ENCODE measurements at places on chromosomes 6 and 20. TPM values are rescaled to one million over a fixed set of nuclear protein-coding genes. Genes with fewer than 3 reads are reported as not detected.

DNA sequence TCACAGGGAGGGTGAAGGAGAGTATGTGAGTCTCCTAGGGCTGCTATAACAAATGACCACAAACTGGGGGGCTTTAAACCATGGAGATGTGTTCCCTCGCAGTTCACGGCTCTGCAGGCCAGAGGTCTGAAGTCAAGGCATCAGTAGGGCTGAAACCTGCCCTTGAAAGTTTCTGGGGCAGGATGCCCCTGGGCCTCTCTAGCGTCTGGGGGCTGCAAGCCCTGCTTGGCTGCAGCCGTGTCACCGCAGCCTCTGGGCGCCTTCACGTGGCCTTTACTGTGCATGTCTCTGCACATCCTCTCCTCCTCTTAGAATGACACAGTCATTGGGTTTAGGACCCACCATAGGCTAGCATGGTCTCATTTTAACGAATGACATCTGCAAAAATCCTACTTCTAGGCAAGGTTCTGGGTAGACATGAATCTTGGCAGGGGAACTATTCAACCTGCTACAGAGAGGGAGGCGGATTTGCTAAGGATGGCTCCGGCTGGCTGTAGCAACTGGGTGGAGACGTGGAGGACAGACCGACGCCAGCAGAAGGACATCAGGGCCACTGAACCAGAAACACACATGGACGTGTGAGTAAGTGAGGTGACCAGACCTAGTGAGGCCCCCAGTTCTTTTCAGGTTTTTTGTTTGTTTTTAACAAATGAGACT lies 58.6 kb downstream of the PHACTR3 start:
- no peak for DNase-seq

GRCh38 chr6:129279343-129280292 lies 396.7 kb downstream of the LAMA2 start:
- no peak for DNase-seq

The EMILIN3 gene
- 0.28 TPM for total RNA-seq

GRCh38 chr6:88238065-88238464 lies 71.9 kb upstream of the CNR1 start:
- DNase-seq, result peak; percentile 57

- no peak for DNase-seq
Observed at GRCh38 chr6:98047871-98048270, 764.9 kb upstream of the MMS22L start.

DNA sequence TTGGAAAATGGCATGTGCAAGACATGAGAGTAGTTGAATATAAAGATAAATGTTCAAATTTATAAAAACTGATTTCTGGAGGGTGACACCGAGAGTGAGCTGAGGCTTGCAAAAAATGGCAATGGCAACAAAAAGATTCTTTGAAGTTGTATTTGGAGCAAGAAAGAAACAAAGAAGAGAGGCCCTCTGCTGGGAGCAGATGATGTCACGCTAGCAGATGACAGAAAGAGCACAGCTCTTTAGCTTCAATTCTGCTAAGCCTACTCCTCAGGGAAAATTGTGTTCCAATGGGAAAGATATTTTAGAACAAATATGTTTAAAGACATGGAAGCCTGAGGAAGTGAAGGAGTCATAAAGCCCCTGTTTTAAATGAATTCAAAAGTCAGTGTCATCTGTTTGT lies 125.3 kb upstream of the NOX3 start:
- no peak for DNase-seq

DNA sequence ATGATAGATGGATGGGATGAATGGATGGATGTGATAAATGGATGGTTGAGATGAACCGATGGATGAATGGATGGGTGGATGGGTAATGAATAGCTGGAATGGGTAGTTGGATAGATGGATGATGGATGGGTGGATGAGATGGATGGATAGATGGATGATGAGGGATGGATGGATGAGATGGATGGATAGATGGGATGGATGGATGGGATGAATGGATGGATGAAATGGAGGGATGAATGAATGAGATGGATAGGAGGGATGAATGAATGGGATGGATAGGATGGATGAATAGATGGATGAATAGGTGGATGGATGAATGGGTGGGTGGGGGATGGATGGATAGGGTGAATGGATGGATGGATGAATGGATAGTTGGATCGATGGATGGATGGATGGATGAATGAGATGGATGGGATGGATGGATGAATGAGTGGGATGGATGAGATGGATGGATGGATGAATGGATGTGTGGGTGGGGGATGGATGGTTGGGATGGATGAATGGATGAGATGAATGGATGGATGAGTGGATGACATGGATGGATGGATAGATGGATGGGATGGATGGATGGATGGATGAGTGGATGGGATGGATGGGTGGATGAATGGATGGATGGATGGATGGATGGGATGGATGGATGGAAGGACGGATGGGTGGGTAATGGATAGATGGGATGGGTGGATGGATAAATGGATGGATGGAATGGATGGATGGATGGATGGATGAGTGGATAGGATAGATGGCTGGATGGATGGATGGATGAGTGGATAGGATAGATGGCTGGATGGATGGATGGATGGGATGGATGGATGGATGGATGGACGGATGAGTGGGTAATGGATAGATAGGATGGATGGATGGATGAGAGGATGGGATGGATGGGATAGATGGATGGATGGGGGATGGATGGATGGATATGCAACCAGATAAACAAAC lies 51.4 kb upstream of the PTGIS start:
- no peak for DNase-seq

The ECT2L gene
- total RNA-seq, result not detected

DNA sequence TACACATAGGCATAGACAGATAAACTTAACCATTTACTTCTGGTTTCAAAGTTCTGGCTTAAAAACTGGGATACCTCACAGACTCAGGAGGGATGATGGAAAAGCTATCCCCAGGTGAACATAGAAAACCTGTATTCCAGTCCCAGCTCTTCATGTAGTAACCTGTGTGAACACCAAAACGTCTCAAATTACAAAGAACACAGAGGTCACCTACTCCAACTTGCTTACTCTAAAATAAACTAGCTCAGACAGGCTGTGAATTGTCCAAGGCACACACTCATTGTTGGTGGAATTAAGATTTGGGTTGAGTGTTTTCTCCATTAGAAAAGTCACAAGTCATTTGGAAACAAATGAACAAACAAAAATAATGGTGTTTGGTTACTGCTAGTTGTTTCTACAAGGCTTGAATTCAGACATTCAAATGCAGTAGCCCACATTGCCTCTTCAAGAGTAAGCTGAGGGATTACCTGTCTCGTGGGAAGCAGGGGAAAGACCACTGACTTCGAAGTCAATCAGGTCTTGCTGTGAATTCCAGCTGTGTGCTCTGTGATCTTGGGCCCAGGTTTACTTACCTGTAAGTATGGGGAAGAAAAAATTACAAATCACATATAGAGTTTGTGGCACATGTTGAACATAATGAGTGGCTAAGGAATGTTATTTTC lies 48.2 kb upstream of the LRRC1 start:
- no peak for DNase-seq

DNA sequence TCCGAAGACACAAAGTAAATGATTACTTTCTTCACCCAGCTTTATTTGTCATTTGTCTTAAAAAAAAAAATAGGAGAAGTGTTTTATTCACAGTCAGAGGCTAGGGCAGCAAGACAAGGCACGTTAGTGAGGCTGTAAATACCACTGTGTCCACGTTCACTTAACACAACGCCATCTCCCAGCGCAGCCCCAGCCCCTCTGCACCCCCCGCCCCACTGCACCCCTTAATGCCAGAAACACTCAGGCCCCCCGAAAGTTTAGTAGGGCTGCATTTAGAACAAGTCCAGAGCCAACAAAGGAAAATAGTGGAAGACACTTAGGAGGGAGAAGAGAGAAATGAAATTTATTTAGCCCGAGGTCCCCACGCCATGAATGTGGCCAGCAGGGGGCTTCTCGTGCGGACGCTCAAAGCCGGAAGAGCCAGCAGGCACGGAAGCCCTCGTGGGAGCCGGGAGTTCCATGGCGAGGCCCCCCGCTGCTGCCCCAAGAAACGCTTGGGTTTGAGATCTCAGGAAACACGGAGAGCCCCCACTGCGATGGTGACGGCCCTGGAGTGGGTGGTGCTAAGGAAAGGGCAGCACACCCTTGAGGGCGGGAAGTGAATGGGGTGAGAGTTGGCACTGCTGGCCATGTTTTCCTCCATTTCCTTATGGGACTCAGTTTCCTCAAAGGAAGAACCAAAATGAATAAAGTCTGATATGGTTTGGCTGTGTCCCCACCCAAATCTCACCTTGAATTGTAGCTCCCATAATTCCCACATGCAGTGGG lies 50.2 kb downstream of the IYD start:
- peak; percentile 73 for DNase-seq

GRCh38 chr20:21994203-21994602 lies 288.7 kb downstream of the PAX1 start:
- DNase-seq, result no peak

- DNase-seq, result no peak
Observed at GRCh38 chr20:22562620-22563019, 21.8 kb downstream of the FOXA2 start.

The HNF4A gene
- not detected for total RNA-seq

DNA sequence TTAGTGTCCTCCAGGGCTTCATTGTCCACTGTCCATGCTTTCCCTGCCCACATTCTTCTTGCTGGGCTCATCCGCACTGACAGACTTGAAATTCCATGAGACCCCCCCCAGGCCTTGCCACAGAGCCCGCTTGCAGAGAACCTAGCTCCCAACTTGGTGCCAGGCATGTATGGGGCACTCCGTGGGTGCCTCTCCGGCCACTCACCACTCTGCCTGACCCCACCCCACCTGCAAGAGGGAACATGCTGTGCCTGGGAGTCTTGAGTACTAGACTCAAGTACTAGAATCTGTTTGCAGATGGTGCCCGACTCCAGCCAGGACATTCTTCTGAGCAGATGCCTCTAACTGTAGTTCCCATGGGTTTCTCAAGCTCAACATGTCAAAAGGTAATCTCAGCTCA lies 47.9 kb downstream of the TRERF1 start:
- no peak for DNase-seq

GRCh38 chr6:127539272-127539671 lies 20.1 kb upstream of the MTCL3 start:
- no peak for DNase-seq

DNA sequence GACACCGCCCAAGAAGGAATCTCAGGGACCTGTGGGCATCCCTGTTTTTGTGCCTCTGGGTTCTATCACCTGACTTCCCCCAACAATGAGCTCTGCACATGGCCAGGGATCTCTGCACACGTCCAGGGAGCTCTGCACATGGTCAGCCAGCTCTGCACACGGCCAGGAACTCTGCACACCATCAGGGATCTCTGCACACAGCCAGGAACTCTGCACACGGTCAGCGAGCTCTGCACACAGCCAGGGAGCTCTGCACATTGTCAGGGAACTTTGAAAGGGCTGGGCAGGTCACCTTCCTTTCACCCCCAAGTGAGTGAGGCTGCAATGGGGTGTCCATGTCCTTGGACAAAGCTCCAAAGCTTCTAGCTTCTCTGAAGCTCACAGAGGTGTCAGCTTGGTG lies 5.2 kb upstream of the SLCO4A1 start:
- DNase-seq, result no peak

The BFSP1 gene
- total RNA-seq, result 3.5 TPM

- DNase-seq, result no peak
Observed at GRCh38 chr6:137159912-137160311, 13.5 kb downstream of the IL22RA2 start.

DNA sequence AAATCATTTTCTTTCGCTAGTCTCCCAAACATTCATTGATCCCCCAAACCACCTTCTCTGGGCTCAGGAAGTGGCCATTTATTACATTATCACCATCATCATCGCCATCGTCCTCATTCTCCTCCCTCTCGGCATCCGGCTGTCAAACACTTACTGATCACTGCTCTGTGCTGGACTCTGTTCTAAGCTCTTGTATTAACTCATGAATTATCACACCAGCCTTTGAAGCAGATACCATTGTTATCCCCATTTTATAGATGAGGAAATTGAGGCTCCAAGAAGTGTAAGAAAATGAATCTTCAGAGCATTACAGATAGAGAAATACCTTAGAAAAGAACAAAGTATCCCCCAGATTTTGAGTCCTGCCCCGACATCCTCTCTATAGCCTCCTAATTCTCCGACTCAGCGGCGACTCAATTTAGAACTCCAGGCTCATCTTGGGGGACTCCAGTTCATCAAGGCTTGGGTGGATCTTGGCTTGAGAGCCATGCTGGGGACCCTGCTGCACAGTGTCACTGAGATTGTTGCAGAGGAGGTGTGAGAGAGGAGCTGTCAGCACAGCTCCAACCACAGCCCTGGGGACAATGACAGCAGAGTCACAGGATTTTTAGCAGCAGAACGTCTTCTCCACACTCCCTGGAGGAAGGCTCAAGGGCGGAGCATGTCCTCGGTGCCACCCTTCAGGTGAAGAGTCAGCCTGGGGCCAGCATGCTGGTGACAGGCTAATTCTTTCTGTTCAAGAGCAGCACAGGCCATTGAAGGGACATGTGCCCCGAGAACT lies 6.6 kb upstream of the EEF1E1 start:
- no peak for DNase-seq

- DNase-seq, result no peak
Observed at GRCh38 chr20:4670469-4670868, 51.2 kb upstream of the PRND start.

The JPH2 gene
- total RNA-seq, result 0.80 TPM

DNA sequence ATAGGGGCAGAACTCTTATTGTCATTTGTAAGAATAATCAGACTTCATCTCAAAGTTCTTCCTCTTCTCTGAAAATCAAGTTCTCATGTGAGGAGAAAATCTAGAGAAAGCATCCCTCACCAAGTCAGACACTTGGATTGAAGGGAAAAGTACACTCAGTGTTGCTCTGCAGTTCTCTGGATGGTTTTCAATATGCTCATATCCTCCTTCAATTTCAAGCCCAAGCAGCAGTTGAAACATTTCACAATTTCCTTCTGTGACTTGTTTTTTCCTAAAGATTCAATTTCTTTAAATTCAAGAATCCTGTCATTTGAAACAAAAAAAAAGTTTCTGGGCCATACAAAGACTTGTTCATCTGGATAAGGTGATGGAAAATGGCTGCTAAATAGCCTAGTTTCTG lies 140.2 kb upstream of the AHI1 start:
- no peak for DNase-seq

- no peak for DNase-seq
Observed at GRCh38 chr6:26233649-26234420, 131.2 kb upstream of the BTN3A2 start.

The THBD gene
- 90.4 TPM for total RNA-seq

GRCh38 chr20:10217721-10218410 lies 764 bp upstream of the SNAP25 start:
- DNase-seq, result peak; percentile 58

DNA sequence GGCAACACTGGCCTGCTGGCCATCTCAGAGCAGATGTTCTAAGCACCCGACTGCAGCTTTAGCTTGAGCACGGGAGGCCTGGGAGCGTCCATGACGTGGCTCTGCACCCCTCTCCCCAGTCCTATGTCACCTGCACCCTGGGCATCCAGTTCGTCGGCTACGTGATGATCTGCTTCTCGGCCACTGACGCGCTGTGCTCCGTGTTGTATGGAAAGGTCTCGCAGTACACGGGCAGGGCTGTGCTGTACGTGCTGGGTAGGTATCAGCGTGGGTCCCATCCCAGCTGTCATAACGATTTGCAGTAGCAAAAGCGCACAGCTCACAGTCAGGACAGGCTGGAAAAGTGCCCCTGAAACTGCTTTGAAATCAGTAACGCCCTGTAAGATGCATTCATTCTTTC lies 14.7 kb downstream of the UNC93A start:
- DNase-seq, result no peak

GRCh38 chr6:44010411-44011349 lies 116.6 kb downstream of the MRPL14 start:
- no peak for DNase-seq

The SOBP gene
- total RNA-seq, result 1.5 TPM

The CEP162 gene
- total RNA-seq, result 14.3 TPM

The SEMG1 gene
- not detected for total RNA-seq

Data from endothelial cell (in vitro differentiated cells).